ENCODE measurements at places on chromosomes 12 and 14.

- DNase-seq: no peak
These were observed 20.1 kb downstream of the NGB start for GRCh38 chr14:77250927-77251326.

DNA sequence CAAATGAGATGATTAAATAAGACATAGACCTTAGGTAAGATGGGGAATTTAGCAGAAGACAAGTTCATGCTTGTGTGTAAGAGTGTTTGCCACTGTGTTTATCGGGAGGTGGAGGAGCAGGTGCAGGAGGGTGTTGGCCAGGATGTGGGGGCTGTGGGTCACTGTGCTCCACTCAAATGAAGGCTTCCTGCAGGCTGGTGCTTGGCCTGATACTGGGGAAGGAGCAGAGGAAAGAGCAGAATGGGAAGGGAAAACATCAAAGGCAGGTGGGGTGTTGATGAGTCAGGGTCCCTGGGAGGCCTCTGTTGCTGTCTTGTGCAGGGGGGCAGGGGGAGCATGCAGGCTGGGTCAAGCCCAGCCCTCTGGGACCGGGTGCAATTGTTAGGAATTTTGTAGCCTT lies 126.5 kb downstream of the TSPAN9 start:
- DNase-seq: no peak

DNA sequence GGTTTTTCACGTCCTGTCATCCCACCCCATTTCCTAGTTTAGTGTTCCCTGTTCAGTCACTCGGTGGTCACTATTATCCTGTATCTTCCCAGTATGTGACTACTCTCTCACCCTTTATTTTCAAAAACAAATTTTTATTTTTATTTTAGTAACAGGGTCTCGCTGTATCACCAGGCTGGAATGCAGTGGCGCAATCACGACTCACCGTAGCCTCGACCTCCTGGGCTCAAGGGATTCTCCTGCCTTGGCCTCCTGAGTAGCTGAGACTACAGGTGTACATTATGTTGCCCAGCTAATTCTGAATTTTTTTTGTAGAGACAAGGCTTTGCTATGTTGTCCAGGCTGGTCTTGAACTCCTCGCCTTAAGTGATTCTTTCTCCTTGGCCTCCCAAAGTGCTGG lies 20.1 kb upstream of the PRICKLE1 start:
- DNase-seq: no peak

GRCh38 chr12:117161460-117162166 lies 28.7 kb downstream of the FBXO21 start:
- DNase-seq: no peak

- no peak for DNase-seq
These were observed 10.9 kb upstream of the PCED1B start for GRCh38 chr12:47068539-47068938.

- no peak for DNase-seq
These were observed 2.8 kb downstream of the CRADD start for GRCh38 chr12:93680006-93680405.

DNA sequence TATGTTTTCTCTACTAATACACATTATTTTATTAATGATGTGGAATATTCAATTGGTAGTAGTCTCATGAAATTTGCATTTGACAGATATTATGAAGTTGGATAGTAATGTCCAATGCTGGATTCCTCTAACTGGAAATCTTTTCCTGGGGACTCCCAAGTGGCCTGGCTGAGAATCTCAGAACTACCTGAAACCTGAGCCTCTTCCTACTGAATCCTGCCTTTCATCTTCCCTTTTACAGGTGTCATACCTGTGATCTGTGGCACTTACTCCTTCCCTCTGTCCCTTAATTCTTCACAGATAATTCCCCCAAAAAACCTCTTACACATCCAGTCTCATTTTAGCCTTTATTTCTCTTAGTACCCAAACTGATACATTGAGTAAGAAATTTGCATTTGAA lies 89.7 kb upstream of the MYF6 start:
- DNase-seq: no peak

GRCh38 chr14:105879867-105880561 lies 353.6 kb downstream of the TMEM121 start:
- DNase-seq: no peak

DNA sequence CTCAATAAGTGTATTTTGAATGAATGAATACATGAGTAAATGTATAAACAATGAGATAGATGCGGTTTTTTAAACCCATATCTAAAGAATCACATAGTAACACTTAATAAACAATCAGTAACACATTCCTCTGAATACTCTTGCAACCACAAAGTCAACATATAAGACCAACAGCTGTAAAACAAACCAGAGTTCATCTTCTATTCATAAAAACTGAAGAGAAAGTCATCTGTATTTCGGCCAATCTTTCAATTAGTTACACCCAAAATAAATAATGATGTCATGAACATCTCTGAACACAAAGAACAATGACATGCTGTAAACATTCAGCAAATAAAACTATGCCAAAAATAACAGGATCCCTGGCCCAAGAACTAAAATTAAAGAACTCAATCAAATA lies 47.2 kb downstream of the ARMH4 start:
- no peak for DNase-seq

GRCh38 chr14:105123064-105123665 lies 45.4 kb downstream of the JAG2 start:
- DNase-seq: no peak

- peak; percentile 35 for DNase-seq
These were observed 8.1 kb downstream of the DNAI7 start for GRCh38 chr12:25186788-25187402.

DNA sequence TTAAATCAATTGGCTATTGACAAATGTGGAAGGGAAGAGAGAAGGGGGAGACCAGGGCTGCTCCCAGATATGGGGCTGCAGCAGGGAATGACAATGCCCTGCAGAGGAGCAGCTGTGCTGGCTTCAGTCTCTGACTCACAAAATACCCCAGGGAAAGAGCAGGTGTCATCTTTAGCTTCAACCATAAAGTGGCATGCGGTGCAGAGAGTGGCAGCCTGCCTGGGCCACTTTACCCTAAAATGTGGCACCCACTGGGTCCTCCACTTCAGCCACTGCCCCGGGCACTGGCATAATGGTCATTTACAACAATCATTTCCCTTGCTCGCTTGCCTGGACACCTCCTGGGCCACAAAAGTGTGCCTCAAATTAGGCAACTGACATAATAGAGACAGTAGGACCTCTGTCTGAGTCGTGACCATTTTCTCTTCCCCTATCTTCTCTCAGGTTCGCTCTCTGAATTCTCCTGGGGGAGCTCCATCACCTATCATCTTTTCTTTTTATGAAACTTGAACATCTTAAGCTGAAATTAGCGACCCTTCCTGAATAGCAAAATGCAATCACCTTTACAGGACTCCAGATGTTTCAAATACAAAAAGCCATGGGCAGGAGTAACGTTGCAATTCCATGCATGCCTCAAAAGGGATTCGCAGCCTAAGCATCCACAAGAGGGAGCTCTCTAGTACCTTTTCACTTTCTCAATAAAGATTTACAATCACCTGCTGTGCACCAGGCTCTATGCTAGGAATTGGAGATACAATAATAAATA lies 179.9 kb upstream of the ATF7IP start:
- peak; percentile 25 for DNase-seq

DNA sequence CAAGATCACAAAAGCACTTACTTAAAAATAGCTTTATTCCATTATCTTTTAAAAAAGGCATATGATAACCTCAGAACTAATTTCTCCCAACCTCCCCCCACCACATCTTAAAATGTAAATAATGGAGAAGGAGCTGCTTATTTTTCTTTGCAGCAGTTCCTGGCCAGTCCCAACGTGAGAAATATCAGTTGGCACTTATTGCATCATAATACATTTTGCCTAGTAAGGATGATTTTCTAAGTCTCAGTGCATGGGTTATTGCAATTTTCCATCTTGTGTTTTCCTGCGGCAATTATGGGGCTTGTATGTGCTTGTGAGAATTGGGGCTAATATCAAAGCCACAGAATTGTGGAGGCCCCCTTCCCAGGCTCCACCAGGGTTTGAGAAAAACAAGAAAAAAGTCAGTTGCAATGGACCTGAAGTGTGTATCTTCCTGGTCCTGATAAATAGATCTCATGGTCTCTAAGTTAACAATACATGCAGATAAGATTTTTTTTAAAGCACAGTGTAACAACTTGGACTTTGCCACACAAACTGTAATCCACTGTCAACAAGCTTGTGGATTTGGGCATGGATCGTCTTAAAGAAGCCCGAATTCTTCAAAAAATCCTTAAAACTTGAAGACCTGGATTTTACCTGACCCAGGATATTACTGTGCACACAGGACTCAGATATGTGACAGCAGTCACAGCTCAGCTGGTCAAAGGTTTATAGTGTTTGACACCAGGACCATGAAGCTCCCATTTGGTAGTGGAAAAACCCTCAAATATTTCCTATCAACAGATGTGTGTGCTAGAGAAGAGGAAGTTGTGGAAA lies 2.8 kb upstream of the WSB2 start:
- no peak for DNase-seq

GRCh38 chr14:30521899-30522736 lies 36.8 kb upstream of the G2E3 start:
- DNase-seq: no peak

Data from CD4-positive, alpha-beta T cell treated with Interleukin-6 for 4 hours (primary cell).